Karpas-422 (cell line): ENCODE measurements at places on chromosomes 13 and 19. TPM values are rescaled to one million over a fixed set of nuclear protein-coding genes. Genes with fewer than 3 reads are reported as not detected.
A peak's percentile ranks its signal among the peaks of the same experiment; 100 is the strongest.

DNA sequence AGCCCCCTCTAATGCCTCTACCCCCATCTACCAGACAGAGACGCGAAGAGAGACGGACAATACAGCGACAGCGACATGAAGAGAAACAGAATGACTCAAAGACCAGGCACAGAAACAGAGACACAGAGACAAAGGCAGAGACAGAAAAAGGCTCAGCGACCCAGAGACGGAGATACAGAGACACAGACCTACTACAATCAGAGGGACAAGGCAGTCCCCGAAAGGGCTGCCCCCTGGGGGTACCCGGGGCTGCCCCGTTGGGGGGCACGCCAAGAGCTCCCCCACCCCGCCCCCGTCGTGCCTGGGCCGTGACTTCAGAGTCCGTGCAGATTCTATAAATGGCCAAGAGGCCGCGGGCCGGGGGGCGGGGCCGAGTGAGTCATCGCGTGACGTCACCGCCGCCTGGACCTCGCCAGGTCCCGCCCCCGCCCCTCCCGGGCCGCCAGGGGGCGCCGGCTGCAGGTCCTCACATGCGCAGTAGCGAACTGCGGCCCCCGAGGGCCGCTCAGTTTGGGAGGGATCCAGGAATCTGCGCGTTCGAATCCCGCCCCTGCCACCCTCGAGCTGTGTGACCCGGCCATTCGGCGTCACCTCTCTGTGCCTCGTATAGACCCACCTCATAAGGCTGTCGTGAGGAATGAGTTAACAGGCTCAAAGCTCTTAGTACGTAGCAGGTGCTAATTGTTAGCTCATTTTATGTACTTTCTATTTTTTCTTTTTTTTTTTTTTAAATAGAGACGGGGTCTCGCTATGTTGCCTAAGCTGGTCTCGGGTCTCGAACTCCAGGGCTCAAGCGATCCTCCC, 2.7 kb upstream of the CNN1 start:
- DNase-seq = peak; percentile 97

- DNase-seq = no peak
These were observed 1.6 kb downstream of the HCN2 start for GRCh38 chr19:591099-591958.

GRCh38 chr19:13097463-13098258, 5.0 kb downstream of the LYL1 start:
- peak; percentile 73 for DNase-seq

GRCh38 chr13:36788276-36788675, 30.7 kb upstream of the RFXAP start:
- DNase-seq = no peak

ERICH6B gene
- total RNA-seq = not detected in 2 replicates

DNA sequence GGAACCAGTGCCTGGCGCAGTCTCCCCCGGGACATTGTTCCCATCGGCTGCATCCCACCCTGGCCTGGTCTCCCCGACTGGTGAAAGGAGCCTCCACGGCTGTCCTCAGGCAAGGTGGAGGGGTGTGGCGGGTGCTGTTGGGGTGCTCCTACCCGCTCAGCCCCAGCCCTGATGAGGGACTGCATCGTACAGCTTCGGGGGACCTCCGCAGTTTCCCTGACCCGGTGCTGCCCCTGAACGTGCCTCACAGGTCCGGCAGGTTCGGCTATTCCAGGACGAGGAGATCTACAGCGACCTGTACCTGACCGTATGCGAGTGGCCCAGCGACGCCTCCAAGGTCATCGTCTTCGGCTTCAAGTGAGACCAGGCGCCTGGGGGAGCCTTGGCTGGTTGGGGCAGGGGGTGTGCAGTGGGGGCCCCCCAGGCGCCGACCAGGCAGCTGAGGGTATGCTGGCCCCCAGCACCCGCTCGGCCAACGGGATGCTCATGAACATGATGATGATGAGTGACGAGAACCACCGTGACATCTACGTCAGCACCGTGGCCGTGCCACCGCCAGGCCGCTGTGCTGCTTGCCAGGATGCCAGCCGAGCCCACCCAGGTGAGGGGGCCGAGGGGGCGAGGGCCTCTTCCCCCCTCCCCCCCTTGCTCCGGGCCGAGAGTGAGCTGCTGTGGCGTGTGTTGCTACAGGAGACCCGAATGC, 3.5 kb downstream of the DCAF15 start:
- DNase-seq = no peak

- DNase-seq = no peak
These were observed 19.0 kb upstream of the ATP11A start for GRCh38 chr13:112670864-112671263.

GRCh38 chr13:94408314-94409036, 71.0 kb downstream of the DCT start:
- DNase-seq = no peak

DNA sequence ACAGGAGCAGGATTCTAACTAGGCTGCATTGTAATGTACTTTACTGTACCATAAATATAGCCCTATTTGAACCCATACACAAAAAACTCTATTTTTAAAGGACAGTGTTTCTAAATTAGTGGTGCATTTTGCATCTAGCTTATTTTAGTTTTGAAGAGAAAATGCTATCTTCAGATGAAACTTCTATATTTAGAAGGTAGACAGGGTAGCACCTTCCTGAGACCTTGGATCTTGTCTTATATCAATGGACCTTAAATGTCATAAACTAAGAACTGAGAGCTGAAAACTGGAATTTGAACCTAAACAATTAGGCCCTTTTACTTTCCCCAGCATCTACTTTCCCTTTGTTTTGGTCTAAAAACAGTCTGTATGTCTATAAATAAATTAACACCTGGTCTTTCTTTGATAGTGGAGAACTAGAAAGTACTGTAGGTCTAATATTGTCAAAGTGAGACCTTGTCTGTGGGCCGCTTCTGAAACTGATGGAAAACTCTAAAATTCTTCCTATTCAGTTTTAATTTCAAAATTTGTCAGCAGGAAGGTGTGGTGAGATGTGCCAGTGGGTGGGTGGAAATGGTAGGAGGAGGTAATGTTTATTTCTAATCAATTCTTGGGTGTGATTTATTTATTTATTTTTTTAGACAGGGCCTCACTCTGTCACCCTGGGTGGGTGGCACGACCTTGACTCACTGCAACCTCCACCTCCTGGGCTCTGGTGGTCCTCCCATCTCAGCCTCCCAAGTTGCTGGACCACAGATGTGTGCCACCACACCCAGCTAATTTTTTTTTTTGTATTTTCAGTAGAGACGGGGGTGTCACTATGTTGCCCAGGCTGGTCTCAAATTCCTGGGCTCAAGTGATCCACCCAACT, 10.1 kb downstream of the COG3 start:
- no peak for DNase-seq

METTL21C gene
- total RNA-seq = not detected in 2 replicates

DNA sequence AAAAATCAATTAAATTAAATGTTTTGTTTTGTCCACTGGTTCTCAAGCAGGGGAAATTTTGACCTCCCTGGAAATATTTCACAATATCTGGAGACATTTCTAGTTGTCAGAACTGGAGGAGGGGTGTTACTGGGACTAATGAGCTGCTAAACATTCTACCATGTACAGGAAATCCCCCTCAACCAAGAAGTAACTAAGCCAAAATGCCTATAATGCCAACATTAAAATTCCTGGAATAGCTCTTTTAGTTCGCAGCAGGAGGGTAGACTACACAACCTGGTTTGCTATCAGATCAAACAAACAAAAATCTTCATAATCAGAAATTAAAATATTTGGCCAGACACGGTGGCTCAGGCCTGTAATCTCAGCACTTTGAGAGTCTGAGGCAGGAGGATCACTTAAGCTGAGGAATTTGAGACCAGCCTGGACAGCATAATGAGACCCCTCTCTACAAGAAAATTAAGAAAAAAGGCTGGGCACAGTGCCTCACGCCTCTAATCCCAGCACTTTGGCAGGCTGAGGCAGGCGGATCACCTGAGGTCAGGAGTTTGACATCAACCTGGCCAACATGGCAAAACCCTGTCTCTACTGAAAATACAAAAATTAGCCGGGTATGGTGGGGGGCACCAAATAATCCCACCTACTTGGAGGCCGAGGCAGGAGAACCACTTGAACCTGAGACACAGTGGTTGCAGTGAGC, 13.7 kb upstream of the SMARCA4 start:
- DNase-seq = peak; percentile 23

- DNase-seq = peak; percentile 100
These were observed 8.6 kb downstream of the PPFIA3 start for GRCh38 chr19:49127674-49128544.

- no peak for DNase-seq
These were observed 11.2 kb downstream of the IL17D start for GRCh38 chr13:20714563-20715329.

RFPL4AL1 gene
- total RNA-seq = not detected in 2 replicates

GRCh38 chr19:30692181-30692811, 320.1 kb downstream of the ZNF536 start:
- no peak for DNase-seq

DNA sequence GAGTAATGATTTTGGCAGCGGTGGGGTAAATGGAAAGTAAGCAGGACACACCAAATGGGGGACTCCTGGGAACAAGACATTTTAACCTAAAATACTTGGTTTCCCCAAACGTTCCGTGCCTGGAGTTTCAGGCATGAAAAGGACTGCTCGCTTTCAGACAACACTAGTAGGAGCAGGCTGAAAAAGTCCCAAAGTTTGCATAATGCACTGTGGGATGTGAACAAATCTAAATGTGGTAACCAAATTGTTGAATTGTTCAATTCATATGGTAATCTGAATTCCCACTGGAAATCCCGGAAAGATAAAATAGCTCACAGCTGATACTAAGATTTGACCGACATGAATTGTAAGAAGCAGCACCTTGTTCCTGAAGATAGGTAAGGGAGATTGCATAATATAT, 467.2 kb upstream of the ARGLU1 start:
- no peak for DNase-seq

DNA sequence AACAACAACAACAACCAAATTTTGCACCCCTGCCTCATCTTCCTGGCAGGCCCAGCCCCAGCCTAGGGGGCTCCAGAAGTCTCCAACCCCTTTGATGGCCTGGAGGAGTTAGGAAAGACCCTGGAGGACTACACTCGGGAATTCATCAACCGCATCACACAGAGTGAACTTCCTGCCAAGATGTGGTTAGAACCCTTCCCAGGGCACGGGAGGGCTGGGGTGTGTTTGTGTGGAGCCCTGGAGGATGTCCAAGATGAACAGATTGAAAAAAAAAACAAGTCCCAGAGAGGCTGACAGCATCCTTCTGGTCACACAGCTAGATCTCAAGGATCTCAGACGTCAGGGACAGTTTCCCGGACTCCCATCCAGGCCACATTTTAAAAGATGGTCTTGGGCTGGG, 13.3 kb downstream of the APOC1 start:
- DNase-seq = no peak

- DNase-seq = no peak
These were observed 63.1 kb downstream of the CEBPG start for GRCh38 chr19:33436360-33437345.

DNA sequence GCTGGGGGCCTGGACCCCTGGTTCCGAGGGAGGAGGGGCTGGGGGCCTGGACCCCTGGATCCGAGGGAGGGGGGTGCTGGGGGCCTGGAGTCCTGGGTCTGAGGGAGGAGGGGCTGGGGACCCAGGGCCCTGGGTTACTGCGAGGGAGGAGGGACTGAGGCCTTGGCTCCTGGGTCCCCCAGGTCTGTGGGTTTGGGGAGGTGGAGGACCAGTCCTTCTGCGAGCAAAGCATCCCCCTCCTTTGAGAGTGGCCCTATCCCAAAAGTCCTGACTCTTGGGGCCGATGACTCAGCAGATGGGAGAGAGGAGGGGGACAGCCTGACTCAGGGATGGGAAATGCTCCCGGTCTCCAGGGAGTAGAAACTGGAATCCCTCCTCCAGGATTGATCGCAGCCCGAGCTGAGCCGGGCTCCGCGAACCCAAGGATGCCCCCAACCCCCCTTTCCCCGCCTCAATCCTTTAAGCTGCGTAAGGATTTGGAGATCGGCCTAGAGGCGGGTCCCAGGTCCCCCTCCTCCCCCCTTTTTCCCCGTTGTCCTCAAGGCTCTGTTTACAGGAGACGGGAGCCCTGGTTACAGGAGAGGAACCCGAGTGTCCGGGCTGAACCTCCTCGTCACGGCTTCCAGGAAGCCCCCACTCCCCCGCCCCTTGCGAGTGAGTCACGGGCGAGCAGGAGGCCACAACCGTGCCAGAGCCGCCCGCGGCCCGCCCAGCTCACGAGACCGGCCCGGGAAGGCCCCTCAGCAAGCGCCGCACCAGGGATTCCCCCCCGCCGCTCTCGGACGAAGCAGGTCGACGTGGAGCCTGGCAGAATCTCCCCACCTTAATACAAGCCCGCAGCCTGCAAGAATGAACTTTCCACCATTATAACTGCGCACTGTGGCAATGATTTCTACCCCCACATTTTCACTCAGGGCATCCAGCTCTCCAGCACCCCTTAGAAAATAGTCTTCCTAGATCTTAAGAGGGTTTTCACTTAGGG, 3.0 kb upstream of the ZFP36 start:
- DNase-seq = peak; percentile 51

BEST2 gene
- total RNA-seq = not detected in 2 replicates

DNA sequence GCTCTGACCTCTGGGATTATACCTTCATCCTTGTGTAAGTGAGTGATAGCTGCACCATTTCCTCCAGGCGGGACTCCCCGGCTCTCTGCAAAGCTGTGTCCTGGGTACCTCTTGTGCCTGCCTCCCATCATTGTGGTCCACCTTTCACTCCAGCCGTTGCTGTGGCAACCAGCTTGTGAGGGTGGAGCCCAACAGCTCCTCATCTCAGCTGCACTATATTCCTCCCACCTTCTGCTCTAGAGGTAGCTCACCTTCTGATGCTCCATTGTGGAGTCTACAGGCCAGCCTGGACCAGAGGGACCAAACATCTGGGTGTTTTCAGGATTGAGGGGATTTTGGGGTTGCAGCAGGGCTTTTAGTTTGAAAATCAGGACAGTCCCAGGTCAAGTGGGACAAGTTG, 708.2 kb downstream of the UQCRFS1 start:
- DNase-seq = no peak

ZNF135 gene
- total RNA-seq = not detected in 2 replicates

GRCh38 chr13:88000787-88001186, 329.6 kb downstream of the SLITRK5 start:
- DNase-seq = no peak

ZNF443 gene
- 2.3 and 4.0 TPM in 2 replicates for total RNA-seq

DNA sequence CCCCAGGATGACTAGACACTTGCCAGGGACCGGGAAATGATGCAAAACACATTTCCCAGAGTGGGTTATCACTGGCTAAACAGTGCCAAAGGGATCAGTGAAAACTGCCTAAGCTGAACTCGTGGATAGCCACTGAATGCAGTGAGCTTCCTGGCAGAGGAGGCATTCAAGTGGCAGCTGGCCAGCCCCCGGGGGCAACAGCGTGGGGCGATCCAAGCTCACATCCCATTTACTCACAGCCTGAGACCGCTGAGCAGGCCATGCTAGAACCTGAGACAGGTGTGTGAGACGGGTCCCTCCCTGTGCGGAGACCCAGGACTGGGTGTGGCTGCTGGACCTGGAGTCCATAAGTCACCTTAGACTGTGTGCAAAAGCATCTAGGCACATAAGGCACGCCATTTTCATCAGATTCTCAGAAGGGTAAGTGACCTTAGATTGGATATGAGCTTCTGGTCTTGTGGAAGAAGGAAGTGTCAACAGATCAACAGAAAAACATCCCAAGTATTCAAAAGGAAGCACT, 51.9 kb upstream of the SLC15A1 start:
- DNase-seq = no peak

GRCh38 chr19:55580628-55581144, at the start of gene ZNF579:
TSS of gene ZNF579 (minus strand) at chr19:55580848. CDS start at chr19:55579639, 1,209 bp downstream.
- DNase-seq = peak; percentile 97

GRCh38 chr13:44575741-44576350, at the start of gene TSC22D1:
TSS of gene TSC22D1 (minus strand) at chr13:44576330. CDS start at chr13:44576074, 256 bp downstream.
- DNase-seq = no peak

- no peak for DNase-seq
These were observed 124.7 kb upstream of the VSTM2B start for GRCh38 chr19:29400917-29401711.

NLRP5 gene
- not detected in 2 replicates for total RNA-seq

GRCh38 chr13:19586904-19587634, 25.7 kb upstream of the TPTE2 start:
- DNase-seq = peak; percentile 91
